ENCODE measurements at places on chromosomes 2 and 18. TPM values are rescaled to one million over a fixed set of nuclear protein-coding genes. Genes with fewer than 3 reads are reported as not detected.

The TUBB8B gene
- 0.35 TPM for total RNA-seq

The CGREF1 gene
- total RNA-seq = 9.3 TPM

The CHRND gene
- total RNA-seq = not detected

The MYO1B gene
- total RNA-seq = 64.5 TPM

The WNT10A gene
- total RNA-seq = 3.4 TPM

The SNORC gene
- 4.3 TPM for total RNA-seq

DNA sequence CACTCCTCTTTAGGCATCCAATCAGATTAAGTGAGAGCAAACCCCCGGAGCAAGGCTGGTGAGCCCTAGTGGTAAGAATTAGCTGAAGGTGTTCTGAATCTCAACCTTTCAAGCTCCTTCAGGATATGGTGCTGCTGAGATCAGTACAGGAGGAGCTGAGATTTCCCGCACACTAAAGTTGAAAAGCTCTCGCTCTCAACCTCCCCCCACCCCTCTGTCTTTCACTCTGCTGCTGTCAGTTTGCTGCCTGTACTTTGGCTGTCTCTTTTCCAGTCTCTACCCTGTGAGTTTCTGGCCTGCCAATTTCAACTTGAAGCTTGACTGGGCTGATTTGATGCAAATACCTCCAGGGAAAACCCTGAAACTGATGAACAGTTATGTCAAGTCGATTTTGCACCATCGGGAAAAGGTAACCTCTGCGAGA, 15.7 kb downstream of the ZEB2 start:
- no peaks in the 10 kb centered on the region for H3K27me3 ChIP-seq
- H3K36me3 ChIP-seq = no peaks in the 10 kb centered on the region
- no peak overlapping the region for H3K4me3 ChIP-seq
- no peaks in the 10 kb centered on the region for H3K4me1 ChIP-seq

DNA sequence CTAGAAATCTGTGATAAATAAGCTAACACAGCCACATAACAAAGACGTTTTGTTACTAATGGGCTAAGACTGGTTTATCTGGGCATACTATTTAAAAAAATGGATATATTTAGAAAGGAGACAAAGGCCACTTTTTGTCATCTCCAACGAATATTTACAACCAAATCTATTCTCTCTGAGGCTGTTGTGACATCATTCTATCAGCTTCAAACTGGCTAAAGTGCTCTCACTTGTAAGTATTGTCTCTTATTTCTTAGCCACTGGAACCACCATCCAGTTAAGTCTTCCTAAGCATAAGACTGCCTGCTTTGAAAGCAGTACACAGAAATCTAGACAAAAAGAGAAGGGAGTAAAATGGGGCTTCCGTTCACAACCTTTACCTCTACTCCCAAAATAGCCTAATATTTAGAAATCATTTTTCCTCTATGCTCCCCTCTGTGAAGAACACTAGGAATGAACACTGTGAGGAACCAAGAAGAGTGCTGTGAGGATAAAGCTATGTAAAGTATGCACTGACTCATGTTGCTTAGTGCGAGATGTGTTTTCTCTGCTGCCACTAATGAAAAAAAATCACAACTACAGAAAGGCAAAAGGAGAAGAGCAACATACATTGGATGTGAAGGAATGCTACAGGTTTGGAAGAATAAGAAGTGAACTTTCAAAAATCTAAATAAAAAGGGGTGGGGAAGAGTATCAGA, 264.1 kb downstream of the EXOC6B start:
- no peaks in the 10 kb centered on the region for H3K27me3 ChIP-seq
- DNase-seq = no peak
- H3K36me3 ChIP-seq = no peaks in the 10 kb centered on the region
- peaks cover 26% of the 10 kb centered on the region for H3K4me1 ChIP-seq
- H3K27ac ChIP-seq = no peak overlapping the region

GRCh38 chr18:74356959-74357358, 41.3 kb downstream of the C18orf63 start:
- peaks cover 32% of the 10 kb centered on the region for H3K27me3 ChIP-seq
- H3K36me3 ChIP-seq = no peaks in the 10 kb centered on the region
- DNase-seq = no peak
- no peaks in the 10 kb centered on the region for H3K4me1 ChIP-seq

- DNase-seq = no peak
- H3K4me1 ChIP-seq = peaks cover 8% of the 10 kb centered on the region
- no peak overlapping the region for H3K4me3 ChIP-seq
- no peaks in the 10 kb centered on the region for H3K27me3 ChIP-seq
Observed at GRCh38 chr2:222969491-222969890, 82.5 kb upstream of the KCNE4 start.

GRCh38 chr2:112757265-112757664, 7.1 kb downstream of the CKAP2L start:
- no peaks in the 10 kb centered on the region for H3K27me3 ChIP-seq
- no peak overlapping the region for H3K4me3 ChIP-seq
- no peak for DNase-seq
- peaks cover 43% of the 10 kb centered on the region for H3K4me1 ChIP-seq

- H3K36me3 ChIP-seq = no peaks in the 10 kb centered on the region
- no peak for DNase-seq
- H3K27me3 ChIP-seq = no peaks in the 10 kb centered on the region
- H3K4me3 ChIP-seq = peak overlapping the region; percentile 20
- H3K4me1 ChIP-seq = peaks cover 14% of the 10 kb centered on the region
Observed at GRCh38 chr2:63378589-63378988, 209.7 kb downstream of the WDPCP start.

DNA sequence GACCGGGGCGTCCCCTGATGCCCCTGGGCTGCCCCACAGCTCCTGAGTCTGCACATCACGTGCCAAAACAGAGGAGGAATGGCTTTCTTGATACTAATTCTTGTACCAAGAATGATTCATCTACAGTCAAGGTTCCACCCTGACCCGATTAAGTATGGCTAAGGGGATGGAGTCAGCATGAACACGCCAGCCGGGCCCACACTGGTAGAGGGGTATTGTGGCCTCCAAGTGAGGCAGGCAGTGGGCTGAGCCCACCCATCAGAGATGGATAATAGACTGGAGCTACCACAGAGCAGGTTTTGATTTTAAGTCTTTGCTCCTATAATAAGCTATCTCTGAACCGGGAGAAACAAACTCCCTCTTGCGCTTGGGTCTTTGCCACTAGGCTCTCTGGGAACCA, 17.9 kb upstream of the GNAL start:
- no peaks in the 10 kb centered on the region for H3K4me1 ChIP-seq
- no peaks in the 10 kb centered on the region for H3K36me3 ChIP-seq
- no peak overlapping the region for H3K4me3 ChIP-seq
- no peak for DNase-seq
- peaks cover 38% of the 10 kb centered on the region for H3K27me3 ChIP-seq

DNA sequence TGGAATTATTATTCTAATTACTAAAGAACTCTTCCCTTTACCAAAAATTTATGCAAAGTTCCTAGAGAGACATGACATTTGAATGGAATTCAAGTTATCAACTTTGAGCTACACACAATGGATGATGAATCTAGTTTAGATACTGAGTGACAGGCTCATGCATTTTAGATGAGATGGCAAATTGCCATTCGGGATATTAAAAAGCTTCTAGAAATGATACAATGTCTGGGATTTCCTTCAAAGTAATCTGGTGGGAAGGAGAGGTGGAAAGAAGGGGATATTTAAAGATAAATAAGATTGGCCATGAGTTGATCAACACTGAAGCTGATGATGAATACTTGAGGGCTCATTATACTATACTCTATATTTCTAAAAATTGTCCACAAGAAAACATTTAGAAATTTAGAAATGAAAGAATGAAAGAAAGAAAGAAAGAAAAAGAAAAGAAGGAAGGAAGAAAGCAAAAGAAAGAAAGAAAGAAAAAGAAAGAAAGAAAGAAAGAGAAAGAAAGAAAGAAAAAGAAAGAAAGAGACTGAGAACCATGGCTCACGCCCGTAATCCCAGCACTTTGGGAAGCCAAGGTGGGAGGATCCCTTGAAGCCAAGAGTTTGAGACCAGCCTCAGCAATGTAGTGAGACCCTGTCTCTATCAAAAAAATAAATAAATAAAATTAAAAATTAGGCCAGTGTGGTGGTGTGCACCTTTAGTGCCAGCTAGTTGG, 62.6 kb upstream of the NEDD4L start:
- no peaks in the 10 kb centered on the region for H3K36me3 ChIP-seq
- H3K27ac ChIP-seq = no peak overlapping the region
- no peak overlapping the region for H3K4me3 ChIP-seq
- H3K4me1 ChIP-seq = peaks cover 26% of the 10 kb centered on the region

DNA sequence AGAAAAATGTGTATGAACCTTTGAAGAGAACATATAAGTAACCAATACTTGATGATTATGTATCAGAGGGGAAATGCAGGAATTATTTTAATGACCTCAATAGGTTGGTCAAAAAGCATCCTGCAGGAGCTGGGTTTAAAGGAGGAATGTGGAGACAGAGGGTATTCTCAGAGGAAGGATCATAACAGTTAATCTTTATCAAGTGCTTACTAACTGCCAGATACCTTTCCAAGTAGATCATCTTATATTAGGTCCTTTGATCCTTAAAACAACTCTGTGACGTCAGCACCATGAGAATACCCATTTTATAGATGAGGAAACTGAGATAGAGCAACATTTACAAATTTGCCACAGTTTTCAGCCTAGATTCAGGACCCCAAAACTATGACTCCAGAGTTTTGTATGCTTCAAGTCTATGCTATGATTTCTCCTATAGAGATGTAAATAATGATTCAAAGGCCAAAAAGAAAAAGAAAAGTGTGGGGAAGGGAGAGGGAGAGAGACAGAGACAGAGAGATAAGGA, 3.0 kb downstream of the RFTN2 start:
- H3K27me3 ChIP-seq = no peaks in the 10 kb centered on the region
- no peaks in the 10 kb centered on the region for H3K36me3 ChIP-seq
- no peak for DNase-seq
- no peak overlapping the region for H3K4me3 ChIP-seq
- no peaks in the 10 kb centered on the region for H3K4me1 ChIP-seq
- no peak overlapping the region for H3K27ac ChIP-seq

DNA sequence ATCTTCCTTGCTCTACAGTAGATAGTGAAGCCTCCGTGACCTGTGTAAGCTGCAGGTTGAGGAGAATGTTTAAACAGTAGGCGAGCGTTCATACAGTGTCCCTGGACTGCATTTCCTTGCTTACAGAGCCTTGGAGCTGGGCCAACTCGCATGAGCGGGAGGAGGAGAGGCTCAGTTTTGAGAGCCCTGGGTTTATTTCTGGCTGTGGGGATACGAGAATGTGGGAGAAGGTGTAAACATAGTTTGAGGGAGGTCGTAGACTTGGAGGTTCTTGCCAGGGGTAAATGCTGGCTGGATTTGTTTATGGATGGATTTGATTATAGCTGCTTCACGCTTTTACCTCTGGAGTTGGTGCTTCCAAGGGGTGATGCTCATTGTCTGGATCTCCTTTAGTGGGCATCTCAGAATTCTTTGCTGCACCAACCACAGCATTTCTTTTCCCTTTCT, 20.8 kb downstream of the CRIM1 start:
- H3K27ac ChIP-seq = peak overlapping the region; percentile 86
- H3K27me3 ChIP-seq = no peaks in the 10 kb centered on the region
- peaks cover 72% of the 10 kb centered on the region for H3K4me1 ChIP-seq

- H3K4me3 ChIP-seq = no peak overlapping the region
- peaks cover 14% of the 10 kb centered on the region for H3K4me1 ChIP-seq
- H3K27ac ChIP-seq = no peak overlapping the region
- no peaks in the 10 kb centered on the region for H3K36me3 ChIP-seq
- DNase-seq = no peak
- H3K27me3 ChIP-seq = no peaks in the 10 kb centered on the region
Observed at GRCh38 chr2:62475172-62476011, 30.6 kb downstream of the TMEM17 start.

DNA sequence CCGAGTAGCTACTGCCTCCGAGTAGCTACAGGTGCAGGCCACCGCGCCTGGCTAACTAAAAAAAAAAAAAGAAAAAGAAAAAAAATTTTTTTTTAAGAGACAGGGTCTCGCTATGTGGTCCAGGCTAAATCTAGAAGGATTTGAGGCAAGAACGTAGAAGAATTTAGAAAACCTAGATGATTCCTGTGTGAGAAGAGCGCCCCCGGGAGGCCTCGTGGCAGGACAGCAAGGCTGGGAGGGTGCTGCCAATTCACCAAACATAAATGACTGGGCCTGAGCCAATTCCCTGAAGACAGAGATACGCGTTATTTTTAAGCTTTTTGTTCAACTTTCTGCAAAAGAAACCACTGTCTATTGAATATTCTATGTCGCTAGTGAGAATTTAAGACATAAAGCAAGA, 90.1 kb upstream of the TGFA start:
- H3K4me3 ChIP-seq = no peak overlapping the region
- H3K27ac ChIP-seq = no peak overlapping the region
- H3K4me1 ChIP-seq = no peaks in the 10 kb centered on the region
- DNase-seq = peak; percentile 47
- H3K36me3 ChIP-seq = no peaks in the 10 kb centered on the region

DNA sequence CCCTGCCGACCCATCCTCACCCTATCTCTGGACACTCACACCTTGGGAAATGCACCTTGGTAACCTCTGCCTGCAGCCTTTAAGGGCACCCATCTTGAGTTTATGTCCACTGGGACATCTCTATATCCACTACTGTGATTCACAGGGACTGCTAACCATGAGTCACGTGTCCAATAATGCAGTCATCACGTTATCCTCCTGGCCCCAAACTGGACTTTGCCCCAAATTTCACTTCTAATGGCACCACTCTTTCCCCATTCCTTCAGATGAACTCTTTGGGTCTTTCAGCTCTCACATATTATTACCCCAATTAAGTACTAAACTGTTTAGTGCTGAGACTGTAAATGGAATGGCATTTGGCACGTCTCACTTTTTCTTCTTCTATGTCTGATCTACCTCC, 71.2 kb upstream of the TMEM200C start:
- H3K4me3 ChIP-seq = no peak overlapping the region
- H3K36me3 ChIP-seq = no peaks in the 10 kb centered on the region
- H3K27ac ChIP-seq = no peak overlapping the region
- H3K4me1 ChIP-seq = no peaks in the 10 kb centered on the region
- H3K27me3 ChIP-seq = peaks cover 30% of the 10 kb centered on the region

- H3K27ac ChIP-seq = no peak overlapping the region
- H3K4me1 ChIP-seq = no peaks in the 10 kb centered on the region
- no peak for DNase-seq
- no peaks in the 10 kb centered on the region for H3K36me3 ChIP-seq
- H3K4me3 ChIP-seq = no peak overlapping the region
Observed at GRCh38 chr2:79638410-79638809, 125.6 kb downstream of the CTNNA2 start.

GRCh38 chr2:54332386-54332785, 76.4 kb upstream of the TSPYL6 start:
- no peak overlapping the region for H3K4me3 ChIP-seq
- no peaks in the 10 kb centered on the region for H3K27me3 ChIP-seq
- H3K4me1 ChIP-seq = peaks cover 23% of the 10 kb centered on the region
- H3K27ac ChIP-seq = no peak overlapping the region
- no peak for DNase-seq
- H3K36me3 ChIP-seq = peaks cover 18% of the 10 kb centered on the region

- H3K4me3 ChIP-seq = no peak overlapping the region
- peaks cover 74% of the 10 kb centered on the region for H3K27me3 ChIP-seq
- no peaks in the 10 kb centered on the region for H3K36me3 ChIP-seq
- no peaks in the 10 kb centered on the region for H3K4me1 ChIP-seq
- H3K27ac ChIP-seq = no peak overlapping the region
Observed at GRCh38 chr2:98350411-98350810, 4.2 kb downstream of the CNGA3 start.

- H3K27ac ChIP-seq = no peak overlapping the region
- no peaks in the 10 kb centered on the region for H3K36me3 ChIP-seq
- no peak for DNase-seq
- H3K27me3 ChIP-seq = peaks cover 21% of the 10 kb centered on the region
- H3K4me1 ChIP-seq = no peaks in the 10 kb centered on the region
- H3K4me3 ChIP-seq = no peak overlapping the region
Observed at GRCh38 chr2:171583566-171583965, 61.3 kb downstream of the CYBRD1 start.

All from Calu3 (cell line).